Naive B cell (primary cell): ENCODE measurements at places on chromosomes 5 and 9. TPM values are rescaled to one million over a fixed set of nuclear protein-coding genes. Genes with fewer than 3 reads are reported as not detected.

Gene DMGDH
- polyA plus RNA-seq = not detected

Gene RNF208
- polyA plus RNA-seq = not detected

Gene FKBP15
- 10.4 TPM for polyA plus RNA-seq

Gene PDE6A
- polyA plus RNA-seq = not detected

Gene ANKRD34B
- not detected for polyA plus RNA-seq

GRCh38 chr9:115341426-115341825 is 223.5 kb upstream of the TNC start:
- no peak overlapping the region for H3K27ac ChIP-seq
- H3K27me3 ChIP-seq = peaks cover 3% of the 10 kb centered on the region
- H3K4me1 ChIP-seq = no peaks in the 10 kb centered on the region
- no peak for DNase-seq

DNA sequence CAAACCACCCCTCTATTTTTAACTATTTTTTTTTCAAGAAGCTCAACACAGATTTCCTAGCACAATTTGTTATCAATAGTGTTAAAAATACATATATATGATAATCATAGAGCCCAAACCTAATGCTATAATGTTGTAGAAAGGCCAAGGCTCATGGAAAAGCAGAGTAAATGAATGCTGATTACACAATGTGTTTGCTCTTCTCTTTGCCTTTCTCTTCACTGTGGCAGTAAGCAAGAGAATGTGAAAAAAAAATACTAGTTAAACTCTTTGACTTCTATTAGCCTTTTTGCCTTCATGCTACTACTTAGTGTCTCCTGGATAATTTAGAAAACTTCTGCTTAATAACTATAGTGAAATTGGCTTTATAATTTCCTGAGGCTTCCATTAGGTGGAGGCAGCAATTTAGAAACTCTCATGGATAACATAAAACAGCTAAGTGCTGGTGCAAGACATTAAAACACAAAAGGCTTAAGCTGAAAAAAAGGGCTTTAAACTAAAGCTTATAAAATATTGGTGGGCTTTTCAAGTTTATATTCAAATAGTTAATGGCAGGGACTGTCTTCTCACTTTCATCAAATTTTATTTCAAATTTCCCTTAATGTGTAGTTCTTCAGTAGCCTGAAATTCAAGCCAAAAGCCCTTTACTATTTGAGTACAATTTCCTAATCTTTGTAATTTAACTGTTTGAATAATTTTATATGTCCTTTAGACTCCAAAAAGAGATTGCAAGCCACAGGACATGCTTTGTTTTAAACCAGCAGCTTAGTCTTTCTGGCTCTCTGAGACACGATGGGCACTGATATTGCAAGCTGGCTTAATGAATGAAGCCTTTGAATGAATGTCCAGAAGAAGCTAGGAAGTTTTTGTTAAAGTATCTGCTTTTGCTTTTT is 2031.8 kb upstream of the CDH6 start:
- no peaks in the 10 kb centered on the region for H3K27me3 ChIP-seq
- H3K36me3 ChIP-seq = no peaks in the 10 kb centered on the region
- no peak overlapping the region for H3K27ac ChIP-seq
- no peak for DNase-seq
- H3K4me1 ChIP-seq = no peaks in the 10 kb centered on the region
- no peak overlapping the region for H3K4me3 ChIP-seq

DNA sequence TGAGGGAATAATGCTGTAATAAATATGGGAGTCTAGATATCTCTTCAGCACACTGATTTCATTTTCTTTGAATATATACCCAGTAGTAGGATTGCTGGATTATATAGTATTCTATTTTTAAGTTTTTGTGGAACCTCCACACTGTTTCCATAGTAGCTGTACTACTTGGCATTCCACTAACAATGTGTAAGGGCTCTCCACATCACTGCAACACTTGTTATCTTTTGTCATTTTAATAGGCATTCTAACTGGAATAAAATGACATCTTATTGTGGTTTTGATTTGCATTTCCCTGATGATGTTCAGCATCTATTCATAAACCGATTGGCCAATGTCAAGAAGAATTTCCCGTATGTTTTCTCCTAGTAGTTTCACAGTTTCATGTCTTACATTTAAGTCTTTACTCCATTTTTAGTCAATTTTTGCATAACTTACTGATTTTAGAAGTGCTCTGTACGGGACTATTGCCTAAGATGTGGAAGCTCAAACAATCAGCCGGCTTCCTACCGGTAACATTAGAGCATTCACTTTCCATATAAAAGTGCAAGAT is 1078.8 kb downstream of the TAF11L14 start:
- no peak overlapping the region for H3K4me3 ChIP-seq
- H3K36me3 ChIP-seq = no peaks in the 10 kb centered on the region
- DNase-seq = no peak
- no peak overlapping the region for H3K27ac ChIP-seq
- H3K27me3 ChIP-seq = no peaks in the 10 kb centered on the region

GRCh38 chr9:134918646-134919045 is 934 bp upstream of the FCN1 start:
- no peak overlapping the region for H3K27ac ChIP-seq
- H3K36me3 ChIP-seq = peaks cover 17% of the 10 kb centered on the region
- H3K4me1 ChIP-seq = no peaks in the 10 kb centered on the region
- H3K27me3 ChIP-seq = peaks cover 16% of the 10 kb centered on the region
- no peak for DNase-seq
- no peak overlapping the region for H3K4me3 ChIP-seq

DNA sequence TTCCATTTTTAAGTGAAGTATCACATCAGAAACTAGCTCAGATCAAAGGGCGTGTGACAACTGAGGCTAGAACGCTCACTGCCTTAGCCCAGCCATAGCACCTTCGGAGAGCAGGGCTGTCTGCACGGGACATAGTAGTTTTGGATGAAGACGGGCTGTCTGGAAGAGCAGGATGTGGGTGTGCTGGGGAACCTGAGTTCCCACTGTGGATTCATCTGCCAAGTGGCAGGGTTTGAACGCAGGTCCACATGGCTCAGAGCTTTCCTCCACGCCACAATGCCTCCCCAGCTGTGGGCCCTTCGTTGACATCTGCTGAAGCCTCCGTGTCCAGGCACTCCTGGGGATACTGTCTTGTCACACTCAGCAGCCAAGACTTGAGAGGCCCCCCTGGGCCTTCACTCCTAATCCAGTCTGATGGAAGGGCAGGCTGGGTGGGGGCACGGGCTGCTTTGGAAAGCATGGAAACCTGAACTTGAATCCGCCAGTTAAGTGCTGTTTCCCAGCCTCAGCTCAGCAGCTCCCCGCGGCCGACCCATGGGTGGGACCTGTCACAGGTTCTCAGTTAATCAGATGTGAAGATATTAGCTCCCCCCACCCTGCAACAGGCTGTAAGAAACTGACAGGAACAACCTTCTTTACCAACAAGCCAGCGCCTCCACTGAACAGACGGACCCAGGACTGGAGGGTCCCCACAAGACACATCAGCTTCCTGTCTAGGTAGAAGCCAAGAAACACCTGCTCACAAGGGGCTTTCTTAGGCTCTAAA is 228.1 kb downstream of the FANCC start:
- H3K4me1 ChIP-seq = peaks cover 3% of the 10 kb centered on the region
- no peaks in the 10 kb centered on the region for H3K27me3 ChIP-seq
- peak overlapping the region; percentile 86 for H3K27ac ChIP-seq
- peaks cover 8% of the 10 kb centered on the region for H3K36me3 ChIP-seq
- H3K4me3 ChIP-seq = no peak overlapping the region

DNA sequence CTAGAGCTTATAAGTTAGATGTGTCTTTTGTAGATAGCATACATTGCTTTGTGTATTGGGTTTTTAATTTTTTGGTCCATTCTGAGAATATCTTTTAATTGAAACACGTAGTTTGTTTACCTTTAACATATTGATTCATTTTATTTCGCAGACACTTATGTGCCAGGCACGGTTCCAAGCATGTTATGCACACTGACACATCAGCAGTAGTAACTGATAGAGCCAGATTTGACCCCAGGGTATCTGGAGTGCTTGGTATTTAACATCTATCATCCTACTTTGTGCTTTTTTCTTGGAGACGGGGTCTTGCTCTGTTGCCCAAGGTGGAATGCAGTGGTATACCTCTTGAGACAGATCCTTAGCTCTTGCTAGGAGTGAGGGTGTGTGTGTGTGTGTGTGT is 71.9 kb downstream of the USP20 start:
- H3K4me1 ChIP-seq = peaks cover 15% of the 10 kb centered on the region
- no peak for DNase-seq
- no peak overlapping the region for H3K4me3 ChIP-seq
- peaks cover 14% of the 10 kb centered on the region for H3K36me3 ChIP-seq

DNA sequence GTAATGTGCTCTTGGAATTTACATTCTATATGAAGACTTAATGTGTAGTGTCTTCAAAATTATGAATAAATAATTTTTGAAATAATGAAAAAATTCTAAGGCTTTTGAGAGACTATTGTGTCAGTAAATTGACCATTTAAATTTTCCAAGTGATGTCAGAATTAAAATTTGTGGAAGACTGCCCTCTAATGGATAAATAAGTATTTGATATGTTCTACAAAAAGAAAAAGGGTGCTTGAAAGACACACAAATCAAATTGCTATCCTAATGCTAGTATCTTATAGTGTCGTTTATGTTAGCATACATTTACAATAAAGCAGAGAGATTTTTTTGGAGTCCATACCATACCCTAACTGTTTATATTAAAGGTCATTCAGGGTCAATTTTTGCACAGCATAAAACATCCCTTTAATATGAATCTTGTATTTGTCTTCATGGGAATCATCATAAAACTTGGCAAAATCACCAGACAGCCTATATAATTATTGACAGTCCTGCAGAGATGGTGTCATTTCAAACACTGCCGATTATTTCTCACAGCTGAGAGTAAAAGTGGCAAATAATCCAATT is 120.8 kb upstream of the SLC27A6 start:
- no peaks in the 10 kb centered on the region for H3K36me3 ChIP-seq
- no peak overlapping the region for H3K27ac ChIP-seq
- no peaks in the 10 kb centered on the region for H3K27me3 ChIP-seq

- no peak for DNase-seq
- H3K36me3 ChIP-seq = peaks cover 25% of the 10 kb centered on the region
- H3K27ac ChIP-seq = no peak overlapping the region
- no peak overlapping the region for H3K4me3 ChIP-seq
- H3K4me1 ChIP-seq = peaks cover 51% of the 10 kb centered on the region
These were observed 14.5 kb downstream of the GSN start for GRCh38 chr9:121282277-121283079.

GRCh38 chr5:111953351-111954127 is 196.5 kb upstream of the NREP start:
- H3K27ac ChIP-seq = no peak overlapping the region
- peak overlapping the region; percentile 5 for H3K4me3 ChIP-seq

DNA sequence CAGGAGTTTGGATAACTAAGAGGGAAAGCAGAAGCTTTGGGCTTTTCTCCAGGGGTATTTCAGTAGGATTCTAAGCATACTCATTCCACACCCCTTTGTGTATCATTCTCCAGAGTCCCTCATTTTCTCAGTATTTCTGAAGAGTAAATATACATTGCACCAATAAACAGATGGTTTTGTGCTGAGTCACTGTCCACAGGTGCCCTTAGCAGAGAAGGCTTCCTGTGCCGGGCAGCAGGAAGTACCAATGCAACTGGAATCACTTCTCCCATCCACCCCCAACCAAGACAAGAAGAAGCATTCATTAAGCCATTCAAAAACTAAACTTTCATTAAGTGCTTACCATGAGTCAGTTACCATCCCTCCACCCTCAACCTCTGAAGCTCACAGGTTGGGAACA is 3.6 kb upstream of the CCNJL start:
- H3K4me1 ChIP-seq = peaks cover 14% of the 10 kb centered on the region
- no peak for DNase-seq
- H3K27ac ChIP-seq = no peak overlapping the region
- peaks cover 38% of the 10 kb centered on the region for H3K27me3 ChIP-seq

DNA sequence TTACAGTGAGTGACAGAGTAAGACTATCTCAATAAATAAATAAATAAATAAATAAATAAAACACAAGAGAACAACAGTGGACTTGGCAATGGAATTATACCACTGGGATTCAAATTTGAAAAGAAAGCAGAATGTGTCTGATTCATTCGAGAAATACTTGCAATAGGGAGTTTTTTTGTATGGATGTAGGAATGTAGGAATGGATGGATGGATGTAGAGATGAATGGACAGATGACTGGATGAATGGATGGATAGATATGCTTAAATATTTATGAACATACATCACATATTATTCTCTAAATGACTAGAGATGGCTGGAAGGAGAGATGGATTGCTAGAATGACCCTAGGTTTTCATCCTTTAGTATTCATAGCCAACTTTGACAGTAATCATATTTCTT is 22.0 kb upstream of the CEMIP2 start:
- peaks cover 73% of the 10 kb centered on the region for H3K4me1 ChIP-seq
- H3K27ac ChIP-seq = peak overlapping the region; percentile 96
- H3K4me3 ChIP-seq = no peak overlapping the region
- H3K27me3 ChIP-seq = no peaks in the 10 kb centered on the region
- H3K36me3 ChIP-seq = peaks cover 7% of the 10 kb centered on the region
